Activated naive CD4-positive, alpha-beta T cell treated with anti-CD3 and anti-CD28 coated beads, Interleukin-2, amount 10 ng/mL, durations not matched to agents 7 days and 5 days (primary cell): ENCODE measurements at places on chromosomes 7 and 10.

- no peak for DNase-seq
Observed at GRCh38 chr10:121710207-121710606, 112.0 kb upstream of the FGFR2 start.

DNA sequence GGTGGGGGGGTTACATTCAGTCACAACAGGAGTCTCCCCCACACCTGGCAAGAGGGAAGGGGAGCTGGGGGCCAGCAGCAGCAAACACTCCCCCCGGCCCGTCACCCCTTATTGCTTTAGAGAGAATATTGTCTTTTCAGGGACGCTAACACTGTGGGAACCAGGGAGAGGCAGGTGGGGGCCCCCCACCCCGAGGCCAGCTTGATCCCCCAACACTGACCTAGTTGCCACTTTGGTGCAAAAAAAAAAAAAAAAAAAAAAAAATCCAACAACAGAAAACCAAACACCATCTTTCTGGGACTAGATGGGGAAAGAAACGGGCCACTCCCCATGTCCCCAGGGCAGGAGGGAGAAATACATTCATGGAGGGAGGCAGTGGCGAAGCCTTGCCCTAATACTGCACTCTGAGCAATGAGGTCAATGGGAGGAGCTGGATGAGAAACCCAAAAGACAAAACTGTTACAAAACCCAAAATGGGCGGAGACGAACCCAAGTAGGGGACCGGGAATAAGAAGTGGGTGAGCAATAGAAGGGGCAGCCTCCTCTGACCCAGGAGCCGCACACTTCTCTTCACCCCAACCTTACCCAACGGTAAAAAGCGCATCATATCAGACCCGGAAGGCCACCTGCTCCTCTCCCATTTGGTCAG is 6.5 kb downstream of the GNB2 start:
- DNase-seq: no peak

DNA sequence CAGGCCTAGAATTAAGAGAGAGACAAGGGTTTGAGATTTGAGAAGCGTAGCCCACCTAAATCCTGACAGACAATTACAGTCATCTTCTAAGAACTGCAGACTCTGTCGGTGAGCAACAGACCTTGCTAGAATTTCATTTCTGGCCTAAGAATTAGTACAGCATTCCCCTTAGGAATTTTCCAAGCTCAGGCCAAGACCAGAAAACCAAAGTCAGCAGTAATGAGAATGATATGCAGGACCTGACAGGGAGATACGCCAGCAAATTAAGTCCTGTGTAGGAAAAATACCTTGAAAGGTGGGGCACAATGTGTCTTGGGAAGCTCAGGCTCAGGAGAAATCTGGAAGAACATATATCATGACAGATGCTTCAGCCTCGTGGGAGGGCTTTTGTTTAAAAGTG is 52.7 kb upstream of the HERPUD2 start:
- no peak for DNase-seq

- no peak for DNase-seq
Observed at GRCh38 chr7:81873559-81873958, 103.7 kb upstream of the HGF start.

GRCh38 chr7:9945131-9945530 is 1028.5 kb upstream of the PHF14 start:
- no peak for DNase-seq

DNA sequence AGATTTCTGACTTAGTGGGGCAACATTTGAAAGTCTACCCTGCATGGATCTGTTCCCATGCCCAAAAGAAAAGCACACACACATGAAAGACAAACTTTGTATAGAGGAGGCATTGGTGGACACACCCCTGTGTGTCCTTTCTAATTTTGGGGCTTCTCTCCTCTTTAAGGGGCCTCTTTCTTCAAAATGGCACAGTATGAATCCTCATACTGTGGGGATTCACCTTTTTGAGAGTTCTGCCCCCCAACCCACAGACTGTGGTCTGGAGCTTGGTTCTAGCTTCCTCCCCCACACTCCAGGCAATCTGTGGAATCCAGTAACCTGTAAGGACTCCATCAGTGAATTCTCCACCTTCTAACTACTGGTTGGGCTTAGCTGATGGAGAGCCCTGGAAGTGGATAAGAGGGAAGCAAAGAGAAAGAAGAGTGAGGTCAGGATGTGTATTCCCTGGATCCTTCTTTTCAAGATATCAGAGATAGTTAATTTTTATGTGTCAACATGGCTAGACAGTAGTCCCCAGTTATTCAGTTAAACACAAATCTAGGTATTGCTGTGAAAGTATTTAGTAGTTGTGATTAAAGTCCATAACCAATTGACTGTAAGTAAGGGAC is 32.4 kb upstream of the CDK6 start:
- DNase-seq: no peak

DNA sequence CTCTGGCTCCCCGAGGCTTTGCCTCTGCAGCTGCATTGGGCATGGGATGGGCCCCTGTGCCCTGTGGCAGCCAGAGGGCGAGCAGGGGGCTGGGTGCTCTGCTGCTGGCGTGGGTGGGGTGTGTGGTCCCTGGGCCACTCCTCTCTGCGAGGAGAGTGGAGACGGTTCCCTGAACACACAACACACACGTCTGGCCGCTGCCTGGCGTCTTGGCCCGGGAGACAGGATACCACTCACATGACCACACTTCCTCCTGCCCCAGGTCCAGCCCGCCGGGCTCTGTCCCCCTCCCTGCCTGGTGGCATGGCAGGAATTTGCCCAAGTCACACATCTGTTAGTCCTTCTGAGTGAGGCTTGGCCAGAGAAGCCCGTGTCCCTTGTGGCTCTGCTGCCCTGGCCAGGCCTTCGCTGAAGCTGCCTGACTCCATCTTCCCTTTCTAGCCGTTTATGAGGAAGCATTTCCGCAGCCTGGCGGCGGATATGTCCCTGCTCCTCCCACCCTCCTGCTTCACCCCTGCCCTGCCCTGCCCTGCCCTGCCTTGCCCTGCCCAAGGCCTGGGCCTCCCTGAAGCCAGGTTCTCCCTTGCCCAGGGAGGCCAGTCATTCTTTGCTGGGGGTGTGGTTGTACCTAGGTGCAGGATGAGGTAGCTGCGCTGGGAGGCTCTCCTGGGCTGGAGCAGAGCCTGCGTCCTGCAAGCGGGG is 3.0 kb downstream of the BRI3 start:
- no peak for DNase-seq

GRCh38 chr10:60878224-60878623 is 65.8 kb downstream of the RHOBTB1 start:
- no peak for DNase-seq

- DNase-seq: no peak
Observed at GRCh38 chr7:127949769-127950222, 81.4 kb downstream of the LRRC4 start.

DNA sequence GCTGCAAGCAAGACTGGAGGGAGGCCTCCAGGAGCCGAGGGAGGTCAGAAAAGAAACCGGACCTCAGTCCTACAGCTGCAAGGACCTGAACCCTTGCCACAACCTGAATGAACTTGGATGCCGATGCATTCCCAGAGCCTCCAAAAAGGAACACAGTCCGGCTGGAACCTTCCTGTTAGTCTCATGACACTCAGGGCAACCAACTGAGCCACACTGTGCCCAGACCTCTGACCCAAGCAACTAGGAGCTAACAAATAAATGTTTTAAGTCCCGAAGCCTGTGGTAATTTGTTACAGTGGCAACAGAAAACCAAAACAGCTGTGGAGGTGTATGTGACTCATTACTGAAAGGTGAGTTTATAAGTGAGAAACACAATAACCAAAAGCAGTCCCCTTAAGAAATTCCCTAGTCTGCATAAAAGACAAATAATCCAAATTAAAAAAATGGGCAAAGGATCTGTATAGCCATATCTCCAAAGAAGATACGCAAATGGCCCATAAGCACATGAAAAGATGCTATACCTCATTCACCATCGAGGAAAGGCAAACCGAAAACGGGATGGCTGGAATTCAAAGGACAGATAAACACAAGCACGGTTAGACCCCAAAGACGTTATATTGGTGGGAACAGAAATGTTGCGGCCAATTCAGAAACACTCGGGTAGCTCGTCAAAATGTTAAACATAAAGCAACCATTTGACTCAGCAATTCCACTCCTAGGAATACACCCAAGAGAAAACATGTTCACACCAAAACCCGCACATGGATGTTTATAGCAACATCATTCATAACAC is 24.8 kb downstream of the GNA12 start:
- DNase-seq: no peak
